ENCODE measurements at places on chromosomes 4 and X.

DNA sequence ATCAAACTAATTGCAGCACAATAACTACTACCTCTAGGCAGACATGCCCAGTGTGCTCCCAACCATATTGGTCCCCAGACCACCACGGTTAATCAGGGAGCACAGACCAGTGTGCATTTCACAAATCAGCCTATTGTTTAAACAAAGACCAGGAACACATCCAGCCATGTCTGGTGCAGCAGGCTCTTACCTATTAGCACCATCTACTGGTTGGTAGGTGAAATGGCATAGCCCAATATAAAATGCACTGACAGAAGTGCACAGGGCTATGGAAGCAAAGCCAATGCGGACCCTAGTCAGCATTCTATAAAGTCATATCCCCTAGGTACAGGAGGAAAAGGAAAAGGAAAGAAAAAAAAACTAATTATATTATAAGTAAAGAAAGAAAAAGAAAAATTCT, 15.5 kb upstream of the CYLC1 start:
- peak; percentile 38 for DNase-seq

DNA sequence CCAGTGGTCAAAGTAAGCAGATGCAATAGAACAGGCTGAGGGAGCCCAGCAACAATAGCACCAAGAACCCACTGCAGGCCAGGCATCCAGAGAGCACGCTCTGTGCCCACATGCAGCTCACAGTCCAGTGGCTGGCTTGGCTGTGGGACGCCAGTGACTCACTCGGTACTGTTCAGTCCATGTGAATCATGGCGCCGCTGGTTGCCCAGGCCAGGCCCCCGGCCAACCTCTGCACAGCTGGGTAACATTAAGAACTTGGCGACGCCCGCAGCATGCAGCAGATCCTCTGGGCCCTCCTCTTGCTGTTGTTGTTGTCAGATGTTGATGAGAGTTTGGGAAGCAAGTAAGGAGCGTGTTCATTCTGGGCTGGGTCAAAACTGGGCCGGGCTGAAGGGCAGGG, 60.5 kb downstream of the MSX1 start:
- DNase-seq, result no peak

DNA sequence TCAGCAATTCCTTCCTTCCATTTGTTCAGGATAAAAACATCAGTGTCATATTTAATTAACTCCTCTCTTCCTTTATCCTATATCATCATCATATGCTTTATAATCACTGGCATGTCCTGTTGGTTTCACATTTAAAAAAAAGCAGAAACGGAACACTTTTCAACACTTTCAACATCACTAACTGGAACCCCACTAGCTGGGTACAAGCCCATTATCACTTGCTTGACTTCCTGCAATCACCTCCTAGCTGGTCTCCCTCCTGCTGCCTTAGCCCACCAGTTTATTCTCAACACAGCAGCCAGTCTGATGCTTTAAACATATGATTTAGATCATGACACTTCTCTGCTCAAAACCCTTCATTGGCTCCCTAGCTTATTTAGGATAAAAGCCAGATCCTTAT, 116.4 kb upstream of the LSM6 start:
- DNase-seq, result no peak

- DNase-seq, result no peak
These were observed 503.1 kb upstream of the LCORL start for GRCh38 chr4:18524667-18525066.

- no peak for DNase-seq
These were observed 33.4 kb upstream of the UBQLN2 start for GRCh38 chrX:56530011-56530410.

- no peak for DNase-seq
These were observed 434.9 kb downstream of the ARHGAP24 start for GRCh38 chr4:85909851-85910250.

DNA sequence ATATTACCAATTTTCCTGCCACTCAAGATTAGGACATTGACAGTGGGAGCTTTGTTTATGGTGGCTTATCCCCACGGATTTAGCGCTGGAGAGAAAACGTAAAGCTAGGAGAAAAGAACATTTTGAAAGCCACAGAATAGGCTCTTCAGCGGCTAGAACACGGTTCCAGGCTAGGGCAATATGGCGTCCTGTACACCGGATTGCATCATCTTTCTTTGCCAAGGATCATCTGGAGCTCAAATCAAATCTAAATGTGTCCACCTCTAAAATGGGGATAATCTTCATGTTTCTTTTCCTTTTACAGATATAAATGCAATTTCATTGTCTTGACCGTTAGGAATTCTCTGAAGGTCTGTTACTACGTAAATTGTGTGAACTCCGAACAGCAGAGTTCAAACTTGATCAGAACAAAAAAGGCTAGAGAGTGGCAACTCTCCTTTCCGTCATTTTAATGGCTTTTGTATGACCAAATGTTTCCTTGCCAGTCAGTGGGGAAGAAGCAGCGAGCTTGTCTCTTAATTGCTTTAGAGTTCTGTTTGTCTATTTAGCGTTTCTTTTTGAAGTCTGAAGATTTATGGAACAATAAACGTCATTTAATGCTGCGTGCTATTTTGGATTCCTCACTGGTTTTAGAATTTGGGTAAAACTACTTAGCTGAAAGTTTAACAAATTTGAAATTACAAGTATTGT, 2.6 kb upstream of the WWC2 start:
- DNase-seq, result no peak

GRCh38 chr4:174314770-174315169, 31.1 kb downstream of the CEP44 start:
- DNase-seq, result peak; percentile 47

DNA sequence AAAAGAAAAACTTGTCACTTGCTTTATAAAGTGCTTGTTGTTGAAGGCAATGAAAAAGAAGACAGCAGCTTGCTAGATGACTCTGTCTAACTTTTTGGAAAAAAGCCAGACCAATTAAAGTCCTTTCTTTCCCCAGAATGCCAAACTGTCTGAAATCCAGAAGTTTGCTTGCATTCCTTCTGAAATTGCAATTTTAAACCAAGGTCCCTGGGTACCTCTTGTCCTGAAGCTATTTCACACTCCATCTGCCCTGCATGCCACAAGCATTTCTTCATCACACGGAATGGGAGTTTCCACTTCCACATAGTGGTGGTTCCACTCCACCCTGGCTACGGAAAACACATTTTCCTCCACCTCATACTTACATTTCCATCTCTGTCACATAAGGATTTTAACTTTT, 101.0 kb downstream of the PAPSS1 start:
- peak; percentile 90 for DNase-seq

DNA sequence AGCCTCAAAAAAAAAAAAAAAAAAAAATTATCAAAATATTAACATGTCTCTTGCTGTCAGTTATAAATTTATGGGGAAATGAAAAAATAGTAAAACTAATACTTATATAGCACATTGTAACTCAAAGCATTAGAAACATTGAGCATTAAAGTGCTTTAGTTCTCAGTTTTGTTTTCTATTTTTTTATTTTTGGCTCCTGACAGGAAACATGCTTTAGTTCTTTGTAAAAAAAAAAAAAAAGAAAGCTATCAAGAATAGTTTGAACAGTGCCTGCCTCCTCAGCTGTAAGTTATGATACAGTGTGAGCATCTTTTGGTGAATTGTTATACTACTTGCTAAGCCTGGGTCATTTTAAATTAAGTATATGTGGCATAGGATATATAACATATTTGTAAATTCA, 5.1 kb upstream of the CENPC start:
- DNase-seq, result no peak

GRCh38 chr4:184680698-184681097, 31.2 kb downstream of the PRIMPOL start:
- no peak for DNase-seq

DNA sequence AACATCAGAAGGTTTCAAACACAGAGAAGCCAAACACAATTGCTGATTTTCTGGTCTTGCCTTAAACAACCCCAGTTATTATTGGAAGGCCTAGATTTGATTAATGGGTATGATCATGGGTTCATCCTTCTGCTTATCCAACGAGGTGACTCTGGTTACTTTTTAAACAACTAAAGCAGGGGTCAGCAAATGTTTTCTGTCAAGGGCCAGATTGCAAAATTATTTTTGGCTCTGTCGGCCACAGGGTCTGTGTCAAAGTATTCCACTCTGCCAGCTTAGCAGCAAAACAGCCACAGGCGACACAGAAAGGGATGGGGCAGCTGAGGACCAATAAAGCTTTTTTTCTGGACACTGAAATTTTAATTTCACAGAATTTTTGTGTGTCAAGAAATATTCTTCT, 249.1 kb upstream of the STS start:
- no peak for DNase-seq
